Stimulated activated CD4-positive, alpha-beta T cell treated with anti-CD3 and anti-CD28 coated beads, Interleukin-2, amount 100 ng/mL, for 24 hours (primary cell): ENCODE measurements at places on chromosomes 6 and 20.

- DNase-seq = no peak
These were observed 5.7 kb upstream of the USP49 start for GRCh38 chr6:41900861-41901260.

- DNase-seq = no peak
These were observed 90.9 kb downstream of the CAP2 start for GRCh38 chr6:17484201-17484849.

DNA sequence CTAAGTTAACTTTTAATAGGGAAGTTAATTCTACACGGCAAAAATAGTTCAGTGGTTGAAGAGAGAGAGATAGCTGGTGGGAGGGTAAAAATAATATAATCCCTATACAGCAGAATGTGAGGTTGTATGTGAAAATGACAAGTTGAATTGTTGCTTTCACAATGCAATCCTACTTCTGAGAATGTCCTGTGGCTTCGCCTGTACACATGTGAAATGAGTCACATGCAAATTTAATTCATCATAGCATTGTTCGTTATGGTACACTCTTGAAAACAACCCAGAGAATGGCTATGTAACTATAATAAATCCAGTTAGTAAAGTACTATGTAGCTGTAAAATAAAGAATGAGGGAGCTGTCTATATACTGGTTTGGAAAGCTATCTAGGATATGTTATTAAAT lies 46.0 kb upstream of the HINT3 start:
- DNase-seq = no peak

DNA sequence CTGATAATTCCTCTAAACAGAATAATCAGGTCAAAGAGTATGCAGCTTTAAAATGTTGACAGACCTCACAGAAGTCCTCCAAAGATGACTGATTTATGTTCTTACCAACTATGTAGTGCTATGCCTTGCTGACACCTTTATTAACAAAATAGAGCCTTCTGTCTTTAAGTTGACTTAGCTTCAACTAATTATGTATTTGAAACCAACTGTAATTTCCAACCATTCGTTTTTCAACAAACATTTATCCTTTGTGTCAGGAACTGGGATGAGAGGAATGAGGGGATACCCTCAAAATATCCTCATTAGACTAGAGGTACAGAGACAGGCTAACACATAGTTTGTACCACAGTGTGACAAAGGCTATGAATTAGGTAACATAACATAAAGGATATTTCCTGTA lies 186.2 kb upstream of the ZNF217 start:
- no peak for DNase-seq

- DNase-seq = no peak
These were observed 155.2 kb upstream of the UST start for GRCh38 chr6:148591656-148592055.

DNA sequence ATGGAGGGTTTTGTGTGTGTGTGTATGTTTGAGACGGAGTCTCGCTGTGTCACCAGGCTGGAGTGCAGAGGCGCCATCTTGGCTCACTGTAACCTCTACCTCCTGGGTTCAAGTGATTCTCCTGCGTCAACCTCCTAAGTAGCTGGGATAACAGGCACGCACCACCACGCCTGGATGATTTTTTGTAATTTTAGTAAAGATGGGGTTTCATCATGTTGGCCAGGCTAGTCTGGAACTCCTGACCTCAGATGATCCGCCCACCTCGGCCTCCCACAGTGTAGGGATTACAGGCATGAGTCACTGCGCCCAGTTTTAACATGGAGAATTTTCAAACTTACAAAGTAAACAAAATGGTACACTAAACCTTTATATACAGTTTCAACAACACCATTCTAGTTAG lies 22.8 kb downstream of the AMD1 start:
- DNase-seq = no peak

GRCh38 chr6:81863123-81863522 lies 110.6 kb upstream of the TENT5A start:
- DNase-seq = no peak

GRCh38 chr6:3617681-3618311 lies 133.7 kb downstream of the PXDC1 start:
- DNase-seq = no peak

GRCh38 chr6:167650730-167651317 lies 175.9 kb upstream of the AFDN start:
- DNase-seq = no peak
